NCI-H526 treated with DMSO at 0.1 percent for 48 hours (cell line): ENCODE measurements at places on chromosomes 6 and 20.

DNA sequence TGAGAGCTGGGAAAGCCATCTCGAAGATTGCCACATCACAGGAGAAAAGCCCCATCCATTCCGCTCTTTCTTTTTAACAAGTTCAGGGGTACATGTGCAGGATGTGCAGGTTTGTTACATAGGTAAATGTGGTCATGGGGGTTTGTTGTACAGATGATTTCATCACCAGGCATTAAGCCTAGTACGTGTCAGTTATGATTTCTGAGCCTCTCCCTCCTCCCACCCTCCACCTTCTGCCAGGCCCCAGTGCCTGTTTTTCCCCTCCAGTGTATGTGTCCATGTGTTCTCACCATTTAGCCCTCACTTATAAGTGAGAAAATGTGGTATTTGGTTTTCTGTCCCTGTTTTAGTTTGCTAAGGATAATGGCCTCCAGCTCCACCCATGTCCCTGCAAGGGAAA lies 566.5 kb upstream of the AGPAT4 start:
- DNase-seq: no peak

GRCh38 chr6:32298632-32299336 lies 72.9 kb downstream of the TSBP1 start:
- DNase-seq: no peak

DNA sequence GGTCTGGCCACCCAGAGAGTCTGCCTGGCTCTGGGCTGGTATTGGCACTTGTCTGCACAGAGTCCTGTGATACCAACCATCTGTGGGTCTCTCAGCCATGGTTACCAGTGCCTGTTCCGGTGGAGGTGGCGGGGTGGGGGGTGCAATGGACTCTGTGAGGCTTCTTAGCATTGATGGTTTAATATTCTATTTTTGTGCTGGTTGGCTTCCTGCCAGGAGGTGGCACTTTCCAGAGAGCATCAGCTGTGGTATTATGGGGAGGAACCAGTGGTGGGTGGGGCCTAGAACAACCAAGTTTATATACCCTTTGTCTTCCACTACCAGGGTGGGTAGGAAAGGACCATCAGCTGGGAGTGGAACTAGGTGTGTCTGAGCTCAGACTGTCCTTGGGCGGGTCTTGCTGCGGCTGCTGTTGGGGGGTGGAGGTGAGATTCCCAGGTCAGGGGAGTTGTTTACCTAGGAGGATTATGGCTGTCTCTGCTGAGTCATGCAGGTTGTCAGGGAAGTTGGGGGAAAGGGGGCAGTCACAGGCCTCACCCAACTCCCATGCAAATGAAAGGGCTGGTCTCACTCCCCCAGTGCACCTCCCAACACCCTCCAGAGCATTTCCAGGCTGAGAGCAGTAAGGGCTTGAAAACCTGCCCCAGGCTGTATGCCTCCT lies 117.5 kb downstream of the FLRT3 start:
- DNase-seq: peak; percentile 93

- DNase-seq: peak; percentile 32
These were observed 36.9 kb upstream of the TRAF3IP2 start for GRCh38 chr6:111642463-111643158.

GRCh38 chr6:166488076-166488685 lies 98.3 kb downstream of the RAMACL start:
- no peak for DNase-seq

- no peak for DNase-seq
These were observed 223.9 kb downstream of the TSHZ2 start for GRCh38 chr20:53195876-53196610.

DNA sequence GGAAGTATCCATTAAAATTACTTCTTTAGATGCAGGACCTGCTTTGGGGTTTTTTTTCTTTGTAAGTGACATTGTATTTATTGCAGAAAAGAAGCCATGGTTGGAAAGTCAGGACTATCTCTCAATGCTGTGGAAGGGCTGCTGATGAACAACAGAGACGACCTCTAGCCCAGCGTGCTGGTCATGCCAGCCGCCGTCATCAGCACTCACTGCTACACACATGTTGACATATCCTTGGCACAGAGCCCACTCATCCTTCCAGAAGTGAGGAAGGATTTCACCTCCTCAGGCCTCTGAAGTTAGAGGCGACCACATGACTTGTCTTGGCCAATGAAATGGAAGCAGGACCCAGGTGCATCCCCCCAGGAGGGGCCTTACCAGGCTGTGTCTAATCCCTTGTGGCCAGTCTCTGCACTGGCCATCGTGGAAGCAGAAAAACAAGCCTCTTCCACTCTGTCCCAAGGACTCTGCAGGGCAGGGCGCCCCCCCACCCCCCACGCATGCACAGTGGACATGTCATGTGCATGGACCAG lies 343.5 kb downstream of the TAF4 start:
- DNase-seq: no peak

- DNase-seq: no peak
These were observed 31.8 kb downstream of the SLX4IP start for GRCh38 chr20:10466855-10467254.

DNA sequence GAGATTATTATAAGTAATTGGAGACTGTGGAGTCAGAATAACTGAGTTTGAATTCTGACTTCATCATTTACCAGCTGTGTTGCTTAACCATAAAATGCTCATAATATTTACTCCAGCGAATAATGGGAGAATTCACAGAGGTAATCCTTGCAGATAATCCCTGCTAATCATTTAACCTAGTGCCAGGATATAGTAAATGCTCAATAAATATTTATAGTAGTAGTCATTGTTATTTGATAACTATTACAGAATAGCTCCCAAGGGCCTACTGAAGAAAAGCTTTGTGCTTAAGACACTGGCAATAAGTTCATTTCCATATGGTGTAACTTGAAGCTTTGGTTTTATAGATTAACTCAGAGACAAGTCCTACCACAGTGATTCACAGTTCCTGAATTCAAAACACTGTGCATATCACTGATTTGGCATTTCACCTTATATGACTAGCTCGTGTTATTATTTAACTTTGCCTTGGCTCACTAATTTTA lies 208.8 kb upstream of the PLCB4 start:
- no peak for DNase-seq

- DNase-seq: no peak
These were observed 310.3 kb downstream of the CDH26 start for GRCh38 chr20:60268491-60268890.

DNA sequence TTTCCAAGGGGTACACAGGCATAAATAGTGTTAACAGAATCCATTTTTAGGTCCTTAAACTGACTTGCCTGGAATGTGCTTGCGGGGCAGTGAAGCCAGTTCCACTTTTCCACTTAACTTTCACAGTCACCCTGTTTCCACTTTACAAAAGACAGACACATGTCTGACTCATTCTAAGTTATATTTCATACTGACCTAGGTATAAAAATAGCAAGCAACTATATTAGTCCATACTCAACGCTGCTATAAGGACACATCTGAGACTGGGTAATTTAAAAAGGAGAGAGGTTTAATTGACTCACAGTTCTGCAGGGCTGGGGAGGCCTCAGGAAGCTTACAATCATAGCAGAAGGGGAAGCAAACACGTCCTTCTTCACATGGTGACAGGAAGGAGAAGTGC lies 88.2 kb downstream of the MTFR2 start:
- DNase-seq: no peak
